Activated naive CD4-positive, alpha-beta T cell treated with Interleukin-2 at 50 U/mL for 16 hours (primary cell): ENCODE measurements at places on chromosomes 13 and 19.
A peak's percentile ranks its signal among the peaks of the same experiment; 100 is the strongest.

DNA sequence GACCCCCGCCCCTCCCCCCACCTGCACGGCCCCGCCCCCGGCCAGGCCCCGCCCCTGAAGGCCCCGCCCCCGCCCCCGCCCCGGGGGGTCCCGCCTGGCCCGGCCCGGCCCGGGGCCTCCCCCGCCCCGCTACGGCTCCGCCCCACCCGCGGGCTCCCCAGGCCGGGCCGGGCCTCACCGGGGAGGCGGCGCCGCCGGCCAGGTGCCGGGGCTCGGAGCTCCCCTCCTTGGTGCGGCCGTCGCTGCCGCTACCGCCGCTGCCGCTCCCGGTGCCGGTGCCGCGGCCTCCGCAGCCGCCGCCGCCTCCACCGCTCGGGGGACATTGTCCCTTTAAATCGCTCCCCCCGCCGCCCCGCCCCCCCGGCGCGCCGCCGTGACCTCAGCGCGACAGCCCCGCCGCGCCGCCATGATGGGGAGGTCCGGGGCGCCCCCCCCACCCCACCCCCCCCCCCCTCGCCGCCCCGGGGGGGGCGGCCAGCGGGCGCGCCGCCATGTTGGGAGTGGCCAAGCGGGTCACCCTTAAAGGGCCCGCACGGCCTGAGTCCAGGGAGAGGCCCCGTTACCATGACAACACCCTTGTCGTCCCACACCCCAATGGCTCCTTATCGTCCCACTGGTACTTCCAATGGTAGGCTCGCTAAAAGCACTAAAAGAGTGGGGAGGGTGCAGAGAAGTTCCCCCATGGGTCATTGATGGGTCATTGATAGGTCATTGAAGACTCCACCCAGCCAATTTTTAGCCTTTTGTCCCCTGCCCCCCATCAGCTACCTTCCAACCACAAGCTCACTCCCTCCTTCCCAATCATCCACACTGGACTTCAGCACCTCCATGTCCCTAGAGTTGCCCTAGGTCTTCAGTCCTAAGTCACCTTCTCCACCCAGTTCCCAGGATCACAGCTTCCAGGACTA, at the start of gene WIZ:
Gene WIZ, minus strand, starts transcription at position 337 of the 908 bp plus-strand sequence. CDS start 1,649 bp downstream, outside the sequence.
- DNase-seq: peak; percentile 87

- no peak for DNase-seq
These were observed 11.0 kb downstream of the SIGLEC11 start for GRCh38 chr19:49949742-49950589.

GRCh38 chr13:114024603-114025404, 50.9 kb upstream of the C13orf46 start:
- DNase-seq: no peak

GRCh38 chr19:8821748-8822241, 10.3 kb downstream of the ZNF558 start:
- no peak for DNase-seq

- DNase-seq: no peak
These were observed 56.0 kb upstream of the ARGLU1 start for GRCh38 chr13:106623799-106624460.
